A549 treated with DMSO at 1 μM for 4 hours (cell line): ENCODE measurements at places on chromosomes 1 and 21. TPM values are rescaled to one million over a fixed set of nuclear protein-coding genes. Genes with fewer than 3 reads are reported as not detected.

DMRTA2 gene
- total RNA-seq, result 0.14 to 0.26 TPM (median 0.18 TPM) in 5 replicates

B3GALT2 gene
- not detected in 5 replicates for total RNA-seq

CATSPERE gene
- total RNA-seq, result 0.05 to 0.23 TPM (median 0.09 TPM) in 4 of 5 replicates, not detected in the other

ATP8B2 gene
- total RNA-seq, result 25.7 to 37.6 TPM (median 31.0 TPM) in 5 replicates

G0S2 gene
- 2.4 to 4.1 TPM (median 3.1 TPM) in 5 replicates for total RNA-seq

C1QTNF12 gene
- 0.97 to 1.7 TPM (median 1.5 TPM) in 5 replicates for total RNA-seq

DISC1 gene
- total RNA-seq, result 0.11 to 0.34 TPM (median 0.24 TPM) in 5 replicates

CERS2 gene
- total RNA-seq, result 253 to 265 TPM (median 263 TPM) in 5 replicates

IGFN1 gene
- 0.85 to 1.5 TPM (median 1.1 TPM) in 5 replicates for total RNA-seq

OR2L8 gene
- not detected in 5 replicates for total RNA-seq

C1orf185 gene
- total RNA-seq, result not detected in 5 replicates
